ENCODE measurements at places on chromosomes 13 and 19. TPM values are rescaled to one million over a fixed set of nuclear protein-coding genes. Genes with fewer than 3 reads are reported as not detected.

CD22 gene
- polyA plus RNA-seq = 494 TPM

CCDC124 gene
- 63.7 TPM for polyA plus RNA-seq

HS6ST3 gene
- polyA plus RNA-seq = not detected

ZNF296 gene
- polyA plus RNA-seq = 74.4 TPM

OVOL3 gene
- not detected for polyA plus RNA-seq

MLNR gene
- not detected for polyA plus RNA-seq

TNFSF13B gene
- polyA plus RNA-seq = 7.2 TPM

NPAS1 gene
- 1.0 TPM for polyA plus RNA-seq

MUC16 gene
- not detected for polyA plus RNA-seq

FOXA3 gene
- not detected for polyA plus RNA-seq

ALOX5AP gene
- 208 TPM for polyA plus RNA-seq

All from IgD-negative memory B cell (primary cell).